ENCODE measurements at places on chromosomes 5 and 9.

DNA sequence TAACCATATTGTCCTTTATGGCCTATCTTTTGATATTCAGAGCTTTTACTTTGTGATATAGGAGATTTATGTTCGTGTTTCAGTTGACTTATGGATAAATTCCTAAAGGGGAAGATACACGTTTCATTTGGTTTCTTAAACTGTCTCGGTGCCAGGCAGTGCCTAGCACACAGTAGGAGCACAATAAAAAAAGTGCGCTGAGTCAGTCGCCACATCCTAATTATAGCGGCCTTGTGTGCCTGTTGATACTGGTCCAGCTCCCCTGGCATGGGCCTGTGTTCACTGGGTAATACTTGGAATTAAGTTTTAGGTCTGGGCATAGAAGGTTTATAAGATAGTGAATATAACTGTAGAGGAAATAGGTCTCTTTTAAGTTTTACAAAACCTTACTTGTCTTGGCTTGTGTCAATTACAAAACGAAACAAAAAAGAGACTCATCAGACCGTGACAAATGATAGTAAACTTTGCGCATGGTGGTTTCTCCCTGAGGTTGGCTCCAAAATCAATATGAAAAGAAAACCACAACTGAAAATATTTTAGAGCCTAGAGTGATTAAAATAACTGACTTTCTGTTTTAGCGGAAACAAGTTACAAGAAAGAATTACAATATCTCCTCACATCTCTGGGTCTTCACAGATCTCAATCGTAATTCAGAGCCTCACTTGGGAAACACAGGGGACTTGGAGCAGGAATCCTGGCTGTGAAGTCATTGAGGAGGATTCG is 84.8 kb downstream of the MVB12B start:
- peak; percentile 50 for DNase-seq

DNA sequence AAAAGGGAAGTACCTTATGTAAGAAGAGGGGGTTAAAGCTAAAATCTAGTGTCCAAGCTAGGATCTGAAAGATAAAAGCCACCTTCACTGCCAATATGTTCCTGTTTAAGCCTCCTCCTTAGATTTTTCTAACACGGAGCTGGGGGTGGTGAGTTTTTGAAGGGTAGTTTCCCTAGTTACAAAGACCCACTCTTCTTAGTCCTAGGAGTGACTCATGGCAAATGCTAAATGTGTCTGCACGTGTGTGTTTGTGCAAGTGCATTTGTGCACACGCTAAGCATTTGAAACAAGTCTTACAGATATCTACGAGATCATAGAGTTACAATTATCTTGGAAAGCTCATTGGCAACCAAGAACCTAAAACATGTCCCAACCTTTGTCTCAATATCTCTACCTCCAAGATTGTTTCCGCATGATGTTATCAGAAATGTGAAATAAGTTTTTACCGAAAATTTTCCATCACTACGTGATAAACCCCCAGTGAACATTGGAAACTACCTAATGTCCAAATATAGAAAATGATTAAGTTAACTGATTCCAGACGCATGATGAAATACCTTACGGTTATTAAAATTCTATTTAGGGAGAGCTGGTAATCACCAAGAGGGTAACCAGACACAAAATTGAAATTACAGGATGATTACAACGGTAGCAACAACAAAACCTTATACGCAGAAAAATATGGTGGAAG is 78.0 kb upstream of the HRH2 start:
- no peak for DNase-seq

DNA sequence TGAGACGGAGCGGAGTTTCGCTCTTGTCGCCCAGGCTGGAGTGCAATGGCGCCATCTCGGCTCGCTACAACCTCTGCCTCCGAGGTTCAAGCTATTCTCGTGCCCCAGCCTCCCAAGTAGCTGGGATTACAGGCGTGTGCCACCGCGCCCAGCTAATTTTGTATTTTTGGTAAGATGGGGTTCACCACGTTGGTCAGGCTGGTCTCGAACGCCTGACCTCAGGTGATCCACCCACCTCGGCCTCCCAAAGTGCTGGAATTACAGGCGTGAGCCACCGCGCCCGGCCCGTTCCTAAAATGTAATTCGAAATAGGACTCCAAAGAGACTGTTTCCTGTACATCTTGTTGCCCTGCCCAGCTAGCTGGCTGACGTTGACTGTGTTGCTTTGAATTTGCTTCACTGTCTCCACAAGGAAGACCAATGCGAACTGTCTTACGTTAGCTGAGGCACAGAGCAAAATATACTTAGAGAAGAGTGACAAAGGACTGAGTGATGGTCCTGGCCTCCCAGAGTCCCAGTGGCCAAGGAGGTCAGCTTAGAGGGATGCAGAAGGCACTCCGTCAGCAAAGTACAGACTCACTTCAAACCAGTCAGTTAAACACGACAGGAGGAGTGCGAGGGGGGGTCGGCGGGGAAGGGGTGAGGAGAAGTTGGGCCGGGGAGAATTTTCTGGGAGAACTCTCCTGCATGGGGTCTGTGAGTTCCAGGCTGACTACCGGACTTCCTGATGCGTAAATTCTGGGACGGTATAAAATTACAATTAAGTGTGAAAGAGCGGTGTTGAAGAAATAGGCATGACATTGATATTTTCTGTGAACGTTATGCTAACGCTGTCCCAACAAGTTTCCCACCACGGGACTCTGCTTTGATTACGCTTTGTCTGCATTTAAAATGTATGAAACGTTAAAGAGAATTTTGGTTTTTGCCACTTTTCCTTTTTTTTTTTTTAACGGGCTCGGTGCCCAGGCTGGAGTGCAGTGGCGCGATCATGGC is 6.8 kb upstream of the TRIM41 start:
- DNase-seq = no peak

- DNase-seq = no peak
Observed at GRCh38 chr9:18492612-18493011, 18.7 kb downstream of the ADAMTSL1 start.

DNA sequence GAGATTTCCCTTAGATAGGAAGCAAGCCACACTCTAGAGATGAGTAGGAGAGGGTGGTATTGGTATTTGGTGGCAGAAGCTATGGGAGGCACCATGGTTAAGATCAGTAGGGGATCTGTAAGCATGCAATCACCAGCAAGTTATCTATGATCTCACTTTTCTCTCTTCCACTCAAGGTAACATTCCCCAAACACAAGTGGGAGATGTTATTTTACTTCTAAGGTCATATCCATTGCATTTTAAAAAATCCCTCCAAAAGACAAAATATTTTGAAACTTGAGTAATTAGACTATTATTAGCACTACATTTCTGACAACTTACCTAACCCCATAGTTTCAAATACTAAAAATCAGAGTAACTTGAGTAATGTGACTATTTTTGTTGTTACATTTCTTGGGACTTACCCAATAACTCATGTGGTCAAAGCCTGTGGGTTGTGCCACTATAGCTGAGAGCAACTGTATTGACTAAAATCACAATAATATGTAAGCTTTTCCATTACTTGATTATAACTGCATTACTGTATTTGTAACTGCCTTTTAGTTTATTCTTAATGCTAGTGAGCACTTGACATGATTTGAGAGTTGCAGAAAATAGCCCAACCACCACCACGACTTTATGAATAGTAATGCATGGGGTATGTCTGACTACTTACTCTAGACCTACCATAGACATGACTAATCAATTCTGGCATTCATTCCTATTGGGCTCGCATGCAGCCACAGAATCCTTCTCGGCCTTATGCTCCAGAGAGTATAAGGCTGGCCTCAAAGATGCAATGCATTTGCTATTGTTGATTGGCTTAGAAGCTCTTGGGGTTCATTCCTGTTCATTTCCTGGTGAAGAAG is 264.7 kb downstream of the TRIM32 start:
- DNase-seq = no peak

- peak; percentile 18 for DNase-seq
Observed at GRCh38 chr9:134722120-134722701, 80.6 kb downstream of the COL5A1 start.

- no peak for DNase-seq
Observed at GRCh38 chr5:14749579-14750101, 85.1 kb downstream of the OTULIN start.
